ENCODE measurements at places on chromosomes 7 and 10.

- no peak for DNase-seq
Observed at GRCh38 chr7:18941207-18941606, 176.2 kb downstream of the TWIST1 start.

- DNase-seq = no peak
Observed at GRCh38 chr10:20233423-20233822, 417.2 kb downstream of the PLXDC2 start.

DNA sequence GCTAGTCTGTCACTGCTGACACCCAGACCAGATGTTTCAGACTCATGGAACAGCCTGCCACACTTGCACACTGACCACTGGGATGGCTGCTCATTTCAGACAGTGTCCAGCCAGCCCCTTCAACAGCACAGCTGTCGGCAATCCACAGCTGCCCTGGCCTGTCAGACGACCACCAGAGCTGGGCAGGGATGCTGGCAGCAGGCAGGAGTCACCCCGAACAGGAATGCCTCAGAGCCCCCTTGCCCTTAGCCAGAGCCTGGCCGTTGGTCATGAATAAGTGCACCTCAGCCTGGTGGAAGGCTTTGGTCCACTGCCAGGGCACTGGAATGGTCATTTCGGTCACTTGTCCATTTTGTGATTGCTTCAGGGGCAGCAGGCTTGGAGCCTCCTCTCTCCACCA is 149.6 kb upstream of the TCERG1L start:
- no peak for DNase-seq

- no peak for DNase-seq
Observed at GRCh38 chr10:33721509-33721908, 387.0 kb upstream of the NRP1 start.

DNA sequence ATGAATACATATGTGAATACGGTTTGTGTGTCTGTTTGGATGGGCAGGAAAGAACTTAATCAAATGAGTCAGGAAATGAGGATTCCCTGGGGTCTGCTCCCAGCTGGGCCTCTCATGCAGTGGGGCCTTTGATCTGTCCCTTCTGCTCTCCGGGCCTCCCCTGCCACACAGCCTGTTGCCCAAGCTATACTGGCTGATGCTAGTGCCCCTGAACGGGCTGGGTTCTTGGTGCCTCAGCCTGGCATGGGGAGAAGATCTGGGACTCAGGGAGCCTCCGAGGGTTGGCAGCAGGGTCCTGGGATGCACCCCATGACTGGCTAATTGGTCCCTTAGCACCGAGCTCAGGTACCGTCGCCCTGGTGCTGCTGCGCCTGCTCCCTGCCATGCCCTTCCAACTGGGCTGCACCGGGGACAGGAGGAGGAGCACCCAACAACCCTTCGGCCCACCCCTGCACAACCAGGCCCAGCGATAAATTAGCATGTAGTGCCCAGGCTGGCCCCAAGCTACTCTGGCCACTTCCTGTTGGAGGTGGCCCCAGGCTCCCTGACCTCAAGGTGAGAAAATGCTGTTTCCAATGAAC is 59.9 kb upstream of the DUSP5 start:
- DNase-seq = no peak

DNA sequence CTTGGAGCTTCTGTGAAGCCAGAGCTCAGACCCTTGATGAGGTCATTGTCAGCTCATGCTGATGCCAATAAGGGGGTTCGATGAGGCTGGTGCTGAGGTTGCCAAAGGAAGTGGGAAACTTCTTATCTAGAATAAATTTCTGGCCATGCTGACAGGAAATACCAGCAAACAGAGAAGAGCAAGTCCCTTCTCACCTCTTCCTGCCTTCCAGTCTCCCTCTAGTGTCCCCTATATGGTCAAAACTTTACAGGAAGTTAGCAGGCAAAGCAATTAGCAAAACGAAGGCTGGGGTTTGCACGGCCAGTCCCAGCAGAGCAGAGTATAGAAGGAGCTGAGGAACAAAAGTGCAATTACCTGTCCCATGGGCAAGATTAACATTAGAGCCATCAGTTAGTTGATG is 15.1 kb upstream of the NEUROG3 start:
- DNase-seq = no peak

DNA sequence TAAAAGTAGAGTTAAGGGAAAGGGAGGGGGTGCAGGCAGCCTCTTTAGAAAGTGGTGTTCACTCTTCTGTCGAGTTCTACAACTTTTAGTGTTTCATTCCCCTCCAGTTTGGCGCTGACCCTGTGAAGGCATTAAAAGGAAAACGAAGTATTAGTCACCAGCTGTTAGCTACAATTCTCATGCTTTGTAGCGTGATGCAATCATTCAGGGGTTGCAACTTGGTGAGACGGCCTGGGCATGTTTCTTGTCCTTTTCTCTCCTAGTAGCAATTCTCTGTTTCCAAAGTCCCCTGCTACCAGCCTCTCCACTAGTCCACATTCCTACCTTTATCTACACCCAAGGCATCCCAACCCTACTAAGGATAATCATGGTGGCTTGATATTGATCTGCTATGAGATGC is 33.7 kb upstream of the DGKI start:
- DNase-seq = no peak

DNA sequence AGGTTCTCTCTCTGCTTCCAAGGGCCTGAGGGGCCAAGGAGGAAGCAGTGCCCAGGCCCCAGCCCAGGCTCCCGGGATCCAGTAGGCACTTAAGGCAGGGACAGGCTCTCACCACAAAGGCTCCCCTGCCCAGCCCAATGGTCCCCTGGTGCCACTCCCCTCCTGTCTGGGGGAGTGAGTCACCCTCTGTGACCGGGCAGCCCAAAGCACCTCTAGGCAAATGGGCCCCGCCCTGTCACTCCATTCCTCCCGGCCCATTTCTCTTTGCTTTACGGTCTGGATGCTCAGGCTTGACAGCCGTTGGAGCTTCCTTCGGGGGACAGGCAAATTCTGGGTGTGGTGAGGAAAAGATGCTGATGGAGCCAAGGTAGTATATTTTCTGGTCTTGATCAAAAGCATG is at the start of gene CALHM3:
CALHM3 (minus strand) TSS at position 106 of the 400 bp plus-strand sequence. CDS start 208 bp downstream, outside the sequence.
- no peak for DNase-seq

- DNase-seq = no peak
Observed at GRCh38 chr10:91002656-91003055, 81.8 kb upstream of the ANKRD1 start.

DNA sequence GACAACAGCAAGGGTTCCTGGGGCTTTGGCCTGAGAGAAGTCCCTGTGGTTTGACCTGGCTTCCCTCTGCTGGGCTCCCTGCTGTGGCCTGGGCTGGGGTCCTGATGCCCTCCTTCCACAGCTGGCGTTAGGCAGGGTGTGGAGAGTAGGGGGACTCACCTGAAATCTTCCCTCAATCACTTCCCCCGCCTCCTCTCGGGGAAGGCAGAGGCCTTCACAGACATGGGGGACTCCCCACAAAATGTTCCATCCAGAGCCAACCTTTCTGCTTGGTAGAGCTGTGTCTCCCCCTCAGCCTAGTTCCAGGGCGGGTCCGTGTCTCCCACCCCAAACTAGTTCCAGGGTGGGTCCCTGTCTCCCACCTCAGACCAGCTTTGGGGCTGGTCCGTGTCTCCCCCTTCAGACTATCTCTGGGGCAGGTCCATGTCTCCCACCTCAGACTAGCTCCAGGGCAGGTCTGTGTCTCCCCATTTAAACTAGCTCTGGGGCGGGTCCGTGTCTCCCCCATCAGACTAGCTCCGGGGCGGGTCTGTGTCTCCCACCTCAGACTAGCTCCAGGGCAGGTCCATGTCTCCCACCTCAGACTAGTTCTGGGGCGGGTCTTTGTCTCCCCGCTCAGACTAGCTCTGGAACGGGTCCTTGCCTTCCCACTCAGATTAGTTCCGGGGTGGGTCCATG is 2.2 kb downstream of the PVRIG start:
- DNase-seq = no peak

DNA sequence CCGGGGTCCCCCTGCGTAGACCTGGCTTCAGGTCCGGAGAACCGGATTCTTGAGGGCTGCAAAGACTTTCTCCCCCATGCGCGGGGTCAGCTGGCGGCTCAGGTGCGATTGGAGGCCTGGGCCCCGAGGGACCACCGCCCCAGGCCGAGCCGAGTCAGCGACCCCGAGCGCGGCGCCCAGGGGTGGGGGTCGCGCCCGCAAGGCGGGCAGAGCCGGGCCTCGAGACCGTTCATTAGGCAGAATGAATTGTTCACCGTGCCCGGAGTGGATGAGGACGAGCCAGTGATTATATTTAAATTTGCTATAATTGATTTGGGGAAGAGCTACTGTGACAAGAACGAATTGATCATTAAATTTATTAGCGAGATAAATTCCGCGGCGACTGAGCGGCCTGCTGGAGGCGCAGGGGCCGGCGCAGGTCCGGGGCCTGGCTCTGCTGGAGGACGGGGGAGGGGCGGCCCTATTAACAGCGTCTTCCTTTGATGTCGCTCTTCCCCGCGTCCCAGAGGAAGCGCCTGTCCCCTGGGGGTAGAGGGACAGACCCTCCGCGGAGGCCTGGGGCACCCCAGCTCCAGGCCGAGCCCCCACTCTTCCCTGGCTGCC is 7.5 kb downstream of the MNX1 start:
- DNase-seq = no peak

DNA sequence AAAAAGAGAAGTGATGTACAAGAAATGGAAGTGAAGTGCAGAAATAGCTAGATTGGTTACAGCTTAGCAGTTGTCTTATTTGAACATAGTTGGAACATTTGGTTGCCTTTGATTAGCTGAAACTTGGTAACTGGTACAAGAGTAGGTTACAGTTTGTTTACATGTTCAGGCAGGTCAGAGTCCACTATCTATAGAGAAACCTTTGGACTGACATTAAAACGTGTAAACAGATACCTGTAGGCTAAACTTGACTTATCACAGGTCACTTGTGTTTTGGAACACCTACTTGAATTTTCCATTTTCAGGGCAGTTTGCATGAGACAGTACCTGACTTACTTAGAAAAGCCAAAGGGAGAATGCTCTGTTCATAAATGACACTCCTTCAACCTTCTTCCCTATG is 28.5 kb upstream of the CYP2C8 start:
- no peak for DNase-seq

DNA sequence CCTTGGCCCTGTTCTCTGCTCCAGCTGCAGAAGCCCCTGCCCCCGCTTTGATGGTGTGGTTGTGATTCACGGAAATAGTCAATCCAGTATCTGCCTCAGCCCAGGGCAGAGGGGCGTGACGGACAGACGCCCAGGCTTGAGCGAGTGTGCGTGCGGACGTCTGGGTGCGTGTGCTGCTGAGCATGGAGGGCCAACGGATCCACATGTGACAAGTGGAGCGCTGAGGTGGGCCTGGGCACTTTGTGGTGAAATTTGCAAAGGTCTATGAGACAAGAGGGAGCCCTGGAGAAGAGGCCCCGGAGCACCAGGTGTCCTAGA is 94.4 kb downstream of the WDR37 start:
- DNase-seq = no peak

- no peak for DNase-seq
Observed at GRCh38 chr7:539731-540411, 20.2 kb upstream of the PDGFA start.

DNA sequence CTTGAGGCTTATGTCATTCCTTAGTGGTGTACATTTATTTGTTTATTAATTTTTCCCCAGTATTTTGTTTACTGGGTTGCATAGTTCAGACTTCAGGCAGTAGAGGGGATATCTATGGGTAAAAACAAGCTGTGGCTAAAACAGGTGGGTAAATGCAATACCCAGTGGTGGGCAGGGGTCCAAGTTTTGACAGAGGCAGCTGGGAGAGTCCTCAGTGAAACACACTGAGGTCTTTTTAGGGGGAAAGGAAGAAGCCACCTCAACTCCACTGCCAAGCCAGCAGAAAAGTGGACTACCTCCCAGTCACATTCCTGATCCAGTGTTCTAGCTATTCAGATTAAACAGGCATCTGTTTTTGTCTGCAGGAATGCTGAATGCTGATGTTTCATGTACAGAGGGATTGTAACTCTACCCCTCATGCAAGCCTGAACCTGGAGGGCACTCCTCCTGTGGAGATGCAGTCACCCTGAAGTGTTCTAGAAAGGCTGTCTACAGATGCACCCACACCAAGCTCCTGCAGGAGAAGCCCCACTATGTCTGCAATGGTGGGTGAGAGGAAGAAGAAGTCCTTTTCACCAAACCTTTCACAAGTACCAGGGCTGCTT is 757.8 kb downstream of the INHBA start:
- DNase-seq = no peak

GRCh38 chr7:127979728-127980126 is 51.5 kb downstream of the LRRC4 start:
- DNase-seq = no peak

All from stimulated activated CD4-positive, alpha-beta T cell treated with anti-CD3 and anti-CD28 coated beads, Interleukin-15, amount 100 ng/mL, for 48 hours (primary cell).